ENCODE measurements at places on chromosomes 13 and 19. TPM values are rescaled to one million over a fixed set of nuclear protein-coding genes. Genes with fewer than 3 reads are reported as not detected.

DNA sequence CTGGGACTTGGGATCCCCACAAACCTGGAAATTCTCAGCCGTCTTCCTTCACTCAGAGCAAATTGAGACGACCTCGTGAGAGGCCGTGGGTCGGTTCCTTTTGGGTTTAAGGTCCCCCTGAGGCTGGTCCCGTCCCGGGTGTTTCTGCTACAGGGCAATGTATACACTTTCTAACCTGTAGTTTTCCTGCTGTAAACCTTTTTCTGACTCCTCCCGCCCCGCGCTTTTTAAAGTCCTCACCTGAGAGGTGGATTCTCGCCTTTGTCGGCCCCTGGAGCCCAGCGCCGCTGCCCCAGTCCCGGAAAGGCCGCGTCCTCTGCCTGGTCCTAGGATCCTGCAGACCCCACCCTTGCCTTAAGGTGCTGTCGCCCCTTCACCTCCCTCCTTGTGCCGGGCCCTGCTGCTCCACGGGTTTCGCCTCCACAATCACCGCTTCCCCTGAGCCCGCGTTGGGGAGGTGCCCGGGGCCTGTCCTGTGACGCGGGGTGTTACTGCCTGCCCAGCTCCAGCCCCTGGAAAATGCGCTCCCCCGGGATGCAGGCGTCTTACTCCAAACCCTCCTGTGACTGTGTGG, 391 bp downstream of the ZNF761 start:
- H3K4me1 ChIP-seq, result peaks cover 13% of the 10 kb centered on the region
- H3K27ac ChIP-seq, result peak overlapping the region; percentile 84
- peaks cover 19% of the 10 kb centered on the region for H3K36me3 ChIP-seq
- no peaks in the 10 kb centered on the region for H3K27me3 ChIP-seq
- H3K4me3 ChIP-seq, result peak overlapping the region; percentile 95
- DNase-seq, result no peak

GRCh38 chr13:102873653-102874052, 27.8 kb downstream of the ERCC5 start:
- no peak overlapping the region for H3K4me3 ChIP-seq
- H3K27me3 ChIP-seq, result no peaks in the 10 kb centered on the region
- H3K4me1 ChIP-seq, result peaks cover 11% of the 10 kb centered on the region
- H3K27ac ChIP-seq, result no peak overlapping the region
- H3K36me3 ChIP-seq, result peaks cover 18% of the 10 kb centered on the region

DNA sequence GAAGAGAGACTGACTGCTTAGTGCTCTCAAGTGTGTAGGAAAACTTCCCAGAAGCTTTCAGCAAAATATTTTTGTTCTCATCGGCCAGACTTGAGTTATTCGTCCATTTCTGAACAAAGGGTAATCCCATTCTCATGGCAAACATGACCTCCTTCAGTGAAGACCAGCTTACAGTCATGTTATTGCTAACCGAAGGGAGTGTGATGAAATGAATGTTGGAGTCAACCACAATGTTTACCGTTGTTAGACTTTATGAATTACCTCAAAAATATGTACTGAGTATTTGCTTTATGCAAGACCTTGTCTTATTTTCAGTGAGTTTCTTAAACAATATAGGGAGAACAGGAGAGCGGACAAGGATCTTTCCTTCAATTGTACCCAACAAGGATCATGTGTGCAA, 228.6 kb downstream of the LMO7 start:
- H3K36me3 ChIP-seq, result no peaks in the 10 kb centered on the region
- no peaks in the 10 kb centered on the region for H3K27me3 ChIP-seq

The URAD gene
- polyA plus RNA-seq, result not detected

- H3K27me3 ChIP-seq, result no peaks in the 10 kb centered on the region
- no peak overlapping the region for H3K4me3 ChIP-seq
- no peaks in the 10 kb centered on the region for H3K4me1 ChIP-seq
- no peaks in the 10 kb centered on the region for H3K36me3 ChIP-seq
- no peak overlapping the region for H3K27ac ChIP-seq
- DNase-seq, result no peak
These were observed 204.4 kb upstream of the TRPC4 start for GRCh38 chr13:38073931-38074330.

DNA sequence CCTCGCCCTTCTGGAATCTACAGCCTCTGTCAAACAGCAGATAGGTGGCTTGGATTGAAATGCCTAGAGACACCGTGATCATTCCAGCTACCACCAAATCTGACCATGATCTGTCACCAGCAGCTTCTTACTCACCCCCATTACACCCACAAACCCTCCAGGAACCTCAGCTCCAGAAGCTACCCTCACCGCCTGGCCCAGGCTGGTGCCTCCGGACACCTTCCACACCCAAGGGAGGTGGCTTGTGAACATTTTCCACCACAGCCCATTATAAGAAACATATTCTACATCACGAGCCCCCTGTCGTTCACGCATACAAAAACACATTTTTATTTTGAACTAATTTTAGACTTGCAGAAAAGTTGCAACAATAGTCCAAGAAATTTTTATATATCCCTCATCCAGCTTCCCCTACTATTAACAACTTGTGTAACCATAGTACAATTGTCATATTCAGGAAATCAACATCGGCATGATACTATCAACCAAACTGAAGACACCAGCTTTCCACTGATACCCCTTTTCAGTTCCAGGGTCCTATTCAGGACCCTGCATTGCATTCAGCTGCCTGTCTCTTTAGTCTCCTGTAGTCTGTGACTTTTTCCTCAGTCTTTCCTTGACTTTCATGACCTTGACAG, 15.4 kb upstream of the UBE2L5 start:
- no peaks in the 10 kb centered on the region for H3K27me3 ChIP-seq
- no peaks in the 10 kb centered on the region for H3K36me3 ChIP-seq
- no peak overlapping the region for H3K27ac ChIP-seq
- H3K4me1 ChIP-seq, result peaks cover 10% of the 10 kb centered on the region
- DNase-seq, result no peak

The GRAMD1A gene
- polyA plus RNA-seq, result 51.4 TPM

GRCh38 chr13:21932996-21933395, 262.1 kb downstream of the FGF9 start:
- H3K27me3 ChIP-seq, result no peaks in the 10 kb centered on the region
- H3K4me3 ChIP-seq, result no peak overlapping the region
- no peak overlapping the region for H3K27ac ChIP-seq

DNA sequence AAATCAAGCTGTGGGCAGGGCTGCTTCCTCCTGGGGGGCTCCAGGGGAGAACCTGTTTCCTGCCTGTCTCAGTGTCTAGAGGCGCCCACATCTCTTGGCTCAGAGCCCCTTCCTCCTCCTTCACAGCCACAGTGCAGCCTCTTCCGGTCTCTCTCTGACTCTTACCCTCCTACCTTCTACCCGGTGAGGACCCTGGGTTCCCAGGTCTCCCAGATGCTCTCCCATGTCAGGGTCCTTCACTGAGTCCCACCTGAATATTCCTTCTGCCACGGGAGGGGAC, 153.1 kb downstream of the KDM4B start:
- H3K36me3 ChIP-seq, result peaks cover 6% of the 10 kb centered on the region
- H3K4me3 ChIP-seq, result no peak overlapping the region
- H3K4me1 ChIP-seq, result no peaks in the 10 kb centered on the region

- H3K27me3 ChIP-seq, result no peaks in the 10 kb centered on the region
- no peak overlapping the region for H3K27ac ChIP-seq
- H3K4me1 ChIP-seq, result peaks cover 57% of the 10 kb centered on the region
- DNase-seq, result no peak
These were observed 13.5 kb upstream of the CCDC97 start for GRCh38 chr19:41296433-41296871.

The NFIX gene
- 0.94 TPM for polyA plus RNA-seq

The KLK6 gene
- not detected for polyA plus RNA-seq

- no peaks in the 10 kb centered on the region for H3K4me1 ChIP-seq
- H3K27ac ChIP-seq, result no peak within 1 kb of the TSS
- H3K4me3 ChIP-seq, result no peak within 1 kb of the TSS
- no peaks in the 10 kb centered on the region for H3K27me3 ChIP-seq
These were observed at the start of gene ZNF556 for GRCh38 chr19:2867025-2867991. Gene ZNF556 (plus strand): TSS chr19:2867335. CDS start chr19:2867422, 87 bp downstream.

GRCh38 chr13:86193281-86193680, 394.1 kb upstream of the SLITRK6 start:
- no peaks in the 10 kb centered on the region for H3K4me1 ChIP-seq
- H3K36me3 ChIP-seq, result no peaks in the 10 kb centered on the region
- H3K27me3 ChIP-seq, result no peaks in the 10 kb centered on the region
- DNase-seq, result no peak
- no peak overlapping the region for H3K27ac ChIP-seq

- H3K36me3 ChIP-seq, result no peaks in the 10 kb centered on the region
- no peak for DNase-seq
- no peaks in the 10 kb centered on the region for H3K4me1 ChIP-seq
- H3K4me3 ChIP-seq, result no peak overlapping the region
- H3K27me3 ChIP-seq, result no peaks in the 10 kb centered on the region
- no peak overlapping the region for H3K27ac ChIP-seq
These were observed 209.4 kb downstream of the ITGBL1 start for GRCh38 chr13:101661839-101662238.

GRCh38 chr19:46356149-46357055, 9.5 kb downstream of the PPP5C start:
- peaks cover 16% of the 10 kb centered on the region for H3K4me1 ChIP-seq
- no peaks in the 10 kb centered on the region for H3K27me3 ChIP-seq
- DNase-seq, result no peak
- no peak overlapping the region for H3K27ac ChIP-seq

The PPM1N gene
- polyA plus RNA-seq, result 4.6 TPM

The NAPSA gene
- polyA plus RNA-seq, result 1.6 TPM

GRCh38 chr13:59360108-59360507, 803.6 kb downstream of the DIAPH3 start:
- no peaks in the 10 kb centered on the region for H3K27me3 ChIP-seq
- H3K4me3 ChIP-seq, result no peak overlapping the region
- H3K27ac ChIP-seq, result no peak overlapping the region
- H3K4me1 ChIP-seq, result no peaks in the 10 kb centered on the region
- no peaks in the 10 kb centered on the region for H3K36me3 ChIP-seq
- no peak for DNase-seq

The ZNF581 gene
- polyA plus RNA-seq, result 23.4 TPM

The ZNF529 gene
- 8.6 TPM for polyA plus RNA-seq

The FCHO1 gene
- 23.0 TPM for polyA plus RNA-seq

The TTC9B gene
- polyA plus RNA-seq, result not detected

DNA sequence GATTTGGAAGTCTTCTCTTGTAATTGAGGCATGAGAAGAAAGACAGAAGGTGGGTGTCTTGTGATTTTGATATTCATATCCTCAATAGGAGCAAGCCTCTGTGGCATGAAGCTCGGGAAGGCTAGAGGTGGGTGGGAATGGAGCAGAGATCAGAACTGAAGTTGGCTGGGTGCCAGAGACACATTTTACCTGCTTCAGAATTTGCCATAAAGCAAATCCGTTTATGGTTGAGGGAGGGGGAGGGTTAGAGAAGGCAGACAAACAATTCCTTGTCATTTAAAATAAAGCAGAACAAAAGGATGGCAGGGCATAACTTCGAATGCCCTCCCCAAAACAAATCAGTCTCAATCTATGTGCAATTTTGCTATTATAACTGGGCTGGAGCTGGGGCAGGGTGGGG, 305.9 kb downstream of the KLF5 start:
- no peaks in the 10 kb centered on the region for H3K36me3 ChIP-seq
- H3K27me3 ChIP-seq, result no peaks in the 10 kb centered on the region
- H3K4me1 ChIP-seq, result no peaks in the 10 kb centered on the region

The NEK5 gene
- polyA plus RNA-seq, result 0.17 TPM

DNA sequence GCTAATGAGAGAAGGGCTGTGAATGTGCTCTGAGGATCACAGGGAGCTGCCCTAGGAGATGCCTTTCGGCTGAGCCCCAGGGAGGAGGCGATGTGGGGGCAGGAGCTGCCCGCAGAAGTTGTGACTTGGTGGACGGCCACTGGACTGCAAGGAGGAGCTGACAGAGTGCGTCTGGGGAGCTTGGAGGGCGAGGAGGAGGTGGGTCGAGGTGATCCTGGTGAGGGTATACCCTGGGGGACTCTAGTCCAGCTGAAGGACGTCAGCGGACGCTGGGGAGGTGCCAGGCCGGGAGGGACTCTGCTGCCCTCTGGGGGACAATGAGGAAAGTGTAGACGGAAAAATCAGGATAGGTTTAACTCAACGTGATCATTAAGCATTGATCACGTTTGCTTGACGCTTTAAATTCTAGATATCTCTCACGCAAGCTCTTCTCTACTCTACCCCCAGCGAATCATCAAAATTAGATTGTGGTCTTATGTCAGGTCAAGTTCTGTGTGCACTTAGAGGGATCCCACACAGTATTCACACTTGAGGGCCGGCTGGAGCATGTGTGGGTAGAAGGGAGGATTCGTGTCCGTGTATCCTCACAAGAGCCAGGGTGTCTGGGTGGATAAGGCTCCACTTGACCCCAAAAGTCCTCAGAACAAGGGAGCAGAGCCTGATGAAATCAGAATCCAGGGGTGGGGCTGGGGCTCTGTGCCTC, 3.3 kb upstream of the CEACAM7 start:
- no peaks in the 10 kb centered on the region for H3K4me1 ChIP-seq
- DNase-seq, result peak; percentile 19
- no peaks in the 10 kb centered on the region for H3K36me3 ChIP-seq
- no peak overlapping the region for H3K27ac ChIP-seq

The CLEC4M gene
- not detected for polyA plus RNA-seq

The DNAAF3 gene
- not detected for polyA plus RNA-seq

The HCST gene
- 1,883 TPM for polyA plus RNA-seq

- H3K27me3 ChIP-seq, result no peaks in the 10 kb centered on the region
- H3K36me3 ChIP-seq, result no peaks in the 10 kb centered on the region
- peaks cover 16% of the 10 kb centered on the region for H3K4me1 ChIP-seq
- no peak overlapping the region for H3K4me3 ChIP-seq
- DNase-seq, result peak; percentile 81
- H3K27ac ChIP-seq, result no peak overlapping the region
These were observed 1.1 kb upstream of the ZNF763 start for GRCh38 chr19:11963566-11964355.

GRCh38 chr19:4969292-4969771, 419 bp downstream of the KDM4B start:
- H3K4me3 ChIP-seq, result peak overlapping the region; percentile 39
- H3K36me3 ChIP-seq, result no peaks in the 10 kb centered on the region
- H3K27ac ChIP-seq, result peak overlapping the region; percentile 33
- peaks cover 27% of the 10 kb centered on the region for H3K4me1 ChIP-seq
- H3K27me3 ChIP-seq, result no peaks in the 10 kb centered on the region

- no peak overlapping the region for H3K27ac ChIP-seq
- no peak for DNase-seq
These were observed 20.0 kb downstream of the SIN3B start for GRCh38 chr19:16849168-16849567.

DNA sequence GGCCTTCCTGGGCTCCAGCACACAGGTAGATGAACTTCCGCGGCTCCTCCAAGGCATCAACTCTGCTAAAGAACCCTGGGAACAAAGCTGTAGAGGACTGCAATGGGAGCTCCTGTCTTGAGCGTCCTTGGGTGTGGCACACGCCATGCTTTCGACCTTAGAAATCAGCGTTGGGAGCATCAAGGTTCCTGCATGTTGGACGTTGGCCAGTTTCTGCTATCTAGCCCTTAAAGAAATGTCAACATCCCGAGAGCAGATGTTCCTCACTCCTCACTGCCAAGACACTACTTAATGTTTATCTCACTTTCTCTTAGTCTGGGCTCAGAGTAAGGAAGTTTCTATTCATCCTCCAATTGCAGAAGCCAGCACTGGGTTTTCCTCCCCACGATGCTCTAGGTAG, 70.6 kb upstream of the MEDAG start:
- no peak overlapping the region for H3K27ac ChIP-seq
- H3K36me3 ChIP-seq, result no peaks in the 10 kb centered on the region
- no peak for DNase-seq
- no peaks in the 10 kb centered on the region for H3K27me3 ChIP-seq
- H3K4me3 ChIP-seq, result no peak overlapping the region
